Inflammatory macrophage (primary cell): ENCODE measurements at places on chromosomes 4 and X.

DNA sequence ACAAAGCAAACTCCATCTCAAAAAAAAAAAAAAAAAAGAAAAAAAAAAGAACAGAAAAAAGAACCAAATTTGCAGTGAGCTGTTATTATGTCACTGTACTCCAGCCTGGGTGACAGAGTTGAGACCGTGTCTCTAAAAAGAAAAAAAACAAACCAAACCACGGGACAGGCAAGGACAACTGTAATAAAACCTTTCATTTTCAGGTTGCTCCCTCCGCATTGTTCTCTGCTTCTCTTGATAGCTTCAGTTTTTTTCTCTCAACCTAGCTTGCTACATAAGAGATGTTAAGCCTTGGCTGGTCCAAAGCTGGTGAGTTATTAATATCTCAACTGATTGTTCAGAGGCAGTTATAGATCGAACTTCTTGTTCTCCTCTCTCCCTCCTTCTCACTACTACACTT lies 23.1 kb upstream of the ELF2 start:
- DNase-seq, result no peak

DNA sequence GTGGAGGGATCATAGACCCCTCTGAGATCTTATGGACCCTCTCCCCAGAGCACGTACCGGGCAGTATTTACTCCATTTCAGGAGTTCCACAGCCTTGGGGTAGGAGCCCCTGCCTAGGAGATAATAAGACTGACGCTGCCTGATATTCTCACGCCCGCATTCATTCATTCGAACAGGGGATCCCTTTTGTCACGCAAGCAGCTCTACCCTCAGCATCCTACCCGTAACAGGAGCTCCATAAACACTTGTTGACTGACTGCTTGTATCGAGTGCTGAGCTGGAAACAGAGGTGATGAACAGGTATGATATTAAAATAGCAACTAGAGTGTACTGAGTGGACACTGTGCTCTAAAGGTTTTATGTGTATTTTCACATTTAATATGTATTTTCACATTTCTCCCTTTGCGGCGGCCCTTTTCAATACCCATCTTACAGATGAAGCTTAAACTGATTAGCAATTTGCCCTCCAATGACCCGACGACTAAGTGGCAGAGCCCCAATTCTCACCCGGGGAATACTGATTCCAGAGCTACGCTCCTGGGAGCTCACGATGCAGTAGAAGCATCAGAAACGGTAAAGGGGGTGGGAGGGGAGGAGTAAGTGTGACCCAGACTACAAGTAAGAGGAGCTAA lies 888 bp downstream of the RAB28 start:
- no peak for DNase-seq

DNA sequence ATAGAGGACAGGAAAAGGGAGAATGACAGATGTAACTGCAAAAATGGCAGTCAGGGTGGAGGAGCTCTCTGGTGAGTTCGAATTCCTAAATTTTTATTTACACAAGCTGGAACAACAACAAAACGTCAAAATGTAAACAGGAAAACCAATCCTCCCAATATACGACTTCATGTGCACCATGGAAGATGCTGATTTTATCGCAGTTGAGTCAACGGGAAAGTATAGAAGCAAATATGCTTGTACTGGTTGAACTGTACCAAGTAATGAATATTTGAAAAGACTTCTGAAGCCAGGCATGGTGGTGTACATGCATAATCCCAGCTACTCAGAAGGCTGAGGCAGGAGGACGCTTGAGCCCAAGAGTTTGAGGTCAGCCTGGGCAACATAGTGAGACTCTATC lies 15.4 kb downstream of the STX18 start:
- DNase-seq, result no peak

- no peak for DNase-seq
Measured at GRCh38 chr4:4854649-4855295, 4.7 kb upstream of the MSX1 start.

DNA sequence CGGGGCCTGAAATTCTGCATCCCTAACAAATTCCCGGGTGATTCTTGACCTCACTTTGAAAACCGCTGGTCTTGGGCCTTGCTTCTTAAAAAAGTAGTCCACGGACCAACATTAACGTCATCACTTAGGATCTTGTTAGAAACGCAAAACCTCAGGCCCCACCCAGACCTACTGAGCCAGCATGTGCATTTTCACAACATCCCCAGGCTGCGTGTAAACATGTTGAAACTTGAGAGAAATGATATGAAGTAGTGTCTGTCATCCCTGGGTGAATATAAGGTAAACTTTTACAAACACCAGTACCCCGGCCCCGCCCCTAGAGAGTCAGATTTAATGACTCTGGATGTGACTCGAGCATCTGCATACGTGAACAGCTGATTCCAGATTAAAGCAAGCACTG lies 33.7 kb downstream of the SORBS2 start:
- no peak for DNase-seq

- no peak for DNase-seq
Measured at GRCh38 chrX:137032841-137033773, 688 bp downstream of the GPR101 start.

GRCh38 chrX:74800062-74800461 lies 125.2 kb downstream of the NEXMIF start:
- DNase-seq, result no peak

GRCh38 chr4:121597346-121597934 lies 99.3 kb downstream of the ANXA5 start:
- DNase-seq, result no peak

DNA sequence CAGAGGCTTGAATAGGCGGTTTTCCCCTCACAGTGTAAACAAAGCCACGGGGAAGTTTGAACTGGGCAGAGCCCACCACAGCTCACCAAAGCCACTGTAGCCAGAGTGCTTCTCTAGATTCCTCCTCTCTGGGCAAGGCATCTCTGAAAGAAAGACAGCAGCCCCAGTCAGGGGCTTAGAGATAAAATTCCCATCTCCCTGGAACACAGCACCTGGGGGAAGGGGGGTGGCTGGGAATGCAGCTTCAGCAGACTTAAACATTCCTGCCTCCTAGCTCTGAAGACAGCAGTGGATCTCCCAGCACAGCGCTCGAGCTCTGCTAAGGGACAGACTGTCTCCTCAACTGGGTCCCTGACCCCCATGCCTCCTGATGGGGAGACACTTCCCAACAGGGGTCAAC lies 44.0 kb upstream of the USP38 start:
- DNase-seq, result no peak

DNA sequence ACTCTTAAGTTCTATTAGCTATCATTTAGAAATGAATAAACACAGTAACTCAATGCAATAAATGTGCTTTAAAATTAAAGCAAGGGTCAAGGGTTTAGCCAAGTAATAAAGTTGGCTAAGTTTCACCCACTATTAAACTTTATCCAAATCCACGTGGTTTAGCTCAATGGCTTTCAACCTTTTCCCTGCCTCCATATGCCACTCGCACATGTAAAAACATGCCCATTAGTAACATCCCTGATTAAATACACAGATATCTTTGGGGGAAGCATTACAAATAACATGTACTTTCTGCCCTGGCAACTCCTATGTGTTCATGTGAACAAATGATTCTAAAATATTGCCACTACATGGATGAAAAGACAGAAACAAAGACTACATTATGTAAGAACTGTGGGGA lies 130.8 kb downstream of the ZAR1 start:
- no peak for DNase-seq

DNA sequence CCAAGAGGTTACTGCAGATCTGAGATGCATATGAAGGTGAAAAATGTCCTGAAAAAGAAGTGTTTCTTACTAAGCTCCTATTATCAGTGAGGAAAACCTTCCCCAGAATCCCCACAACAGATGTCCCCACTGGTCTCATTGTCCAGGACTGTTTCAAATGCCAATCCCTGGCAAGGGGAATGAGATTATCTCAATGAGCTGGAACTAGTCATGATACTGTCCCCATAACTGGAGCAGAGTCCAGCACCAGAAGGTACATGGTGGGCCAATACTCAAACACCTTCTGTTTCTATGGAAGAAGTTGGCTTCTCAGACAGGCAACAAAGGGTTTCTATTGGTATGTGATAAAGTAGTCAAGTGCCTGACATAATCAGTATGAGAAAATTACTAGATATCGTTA lies 221.1 kb upstream of the TLL1 start:
- DNase-seq, result no peak

GRCh38 chr4:107183155-107183774 lies 147.2 kb upstream of the DKK2 start:
- DNase-seq, result peak; percentile 47

- DNase-seq, result no peak
Measured at GRCh38 chr4:14568351-14568750, 433.9 kb upstream of the CPEB2 start.

GRCh38 chrX:78800114-78800513 lies 52.6 kb downstream of the LPAR4 start:
- DNase-seq, result no peak

DNA sequence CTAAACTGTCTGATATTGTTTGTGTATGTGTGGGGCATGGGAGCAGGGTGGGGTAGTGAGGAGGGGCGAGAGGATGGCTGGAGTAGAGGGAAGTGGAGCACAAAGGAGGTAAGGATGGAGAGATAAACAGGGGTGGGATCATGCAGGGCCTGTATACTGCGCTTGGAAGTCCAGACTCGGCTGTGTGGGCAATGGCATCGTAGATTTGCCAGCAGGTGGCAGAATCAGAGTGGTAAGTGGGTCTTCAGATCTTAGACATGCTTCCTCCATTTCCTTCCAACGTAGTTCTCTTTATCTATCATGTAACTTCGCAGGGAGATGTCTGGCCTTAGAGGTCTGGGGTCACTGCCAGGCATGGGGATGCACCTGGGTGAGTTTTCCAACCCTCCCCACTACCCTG lies 155.5 kb downstream of the PDGFRA start:
- DNase-seq, result peak; percentile 25

- DNase-seq, result no peak
Measured at GRCh38 chr4:101774807-101775206, 15.7 kb upstream of the BANK1 start.

DNA sequence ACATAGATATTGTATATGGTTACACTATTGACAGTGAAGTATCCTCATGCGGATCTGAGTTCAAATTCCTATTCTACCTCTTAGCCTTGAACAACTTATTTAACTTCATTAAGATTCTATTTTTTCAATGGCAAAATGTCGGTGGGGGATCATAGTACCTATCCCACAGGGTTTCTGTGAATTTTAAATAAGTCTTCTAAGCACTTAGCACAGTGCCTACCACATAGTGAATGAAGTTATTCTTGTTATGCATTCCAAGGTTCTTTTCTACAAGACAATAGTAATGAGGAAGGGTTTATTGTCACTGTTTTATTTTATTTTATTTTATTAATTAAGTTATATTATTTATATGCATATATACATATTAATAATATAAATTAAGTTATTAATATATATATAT lies 8.8 kb upstream of the ENAM start:
- DNase-seq, result no peak

- no peak for DNase-seq
Measured at GRCh38 chr4:123018396-123018775, 96.0 kb upstream of the NUDT6 start.

DNA sequence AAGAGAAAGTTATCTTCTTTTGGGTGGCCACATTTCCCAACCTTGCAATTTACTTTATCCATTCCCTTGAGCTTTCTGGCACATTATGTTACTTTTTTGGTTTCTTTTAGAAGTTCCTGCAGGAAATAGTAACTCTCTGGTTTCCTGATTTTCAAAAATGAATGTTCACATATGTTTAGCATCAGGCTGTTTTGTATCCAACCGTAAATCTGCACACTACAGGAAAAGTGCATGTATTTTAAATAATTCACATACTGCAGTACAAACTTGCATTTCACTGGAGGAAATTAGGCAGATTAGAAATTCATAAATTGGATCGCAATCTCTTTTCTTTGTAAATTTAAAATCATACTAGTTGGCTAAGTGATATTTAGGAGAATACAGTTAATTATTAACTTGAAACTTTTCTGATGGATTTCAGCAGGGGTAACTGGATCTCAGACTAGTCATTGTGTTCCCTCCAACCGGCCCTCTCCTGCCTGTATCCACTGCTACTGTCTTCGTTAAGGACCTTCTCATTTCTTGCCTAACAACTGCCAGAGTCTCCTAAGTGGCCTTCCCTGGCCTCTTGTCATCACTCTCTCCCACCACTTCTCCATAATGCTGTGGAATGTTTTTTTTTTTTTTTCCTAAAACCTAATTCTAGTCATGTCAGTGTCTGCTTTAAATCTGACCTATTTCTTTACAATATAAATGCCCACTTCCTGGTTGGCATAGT lies 137.2 kb downstream of the UNC5C start:
- no peak for DNase-seq

DNA sequence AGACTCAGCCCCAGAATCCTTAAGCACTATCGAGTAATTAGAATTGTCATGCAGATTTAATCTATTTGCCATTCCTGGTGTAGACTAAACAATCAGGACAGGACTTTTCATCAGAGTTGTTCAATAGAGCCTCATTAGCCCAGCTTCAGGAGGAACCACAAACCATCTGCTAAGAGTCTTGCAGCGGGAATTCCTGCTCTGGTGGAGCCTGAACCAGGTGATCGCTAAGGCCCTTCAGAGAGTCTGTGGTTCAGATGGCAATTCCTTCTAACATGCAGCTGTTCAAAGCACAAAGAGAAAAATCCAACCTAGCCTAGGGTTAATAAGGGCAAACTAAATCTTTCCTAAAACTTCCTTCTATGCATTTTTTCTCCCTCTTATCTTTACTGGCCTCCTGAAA lies 119.1 kb upstream of the CPEB2 start:
- no peak for DNase-seq

DNA sequence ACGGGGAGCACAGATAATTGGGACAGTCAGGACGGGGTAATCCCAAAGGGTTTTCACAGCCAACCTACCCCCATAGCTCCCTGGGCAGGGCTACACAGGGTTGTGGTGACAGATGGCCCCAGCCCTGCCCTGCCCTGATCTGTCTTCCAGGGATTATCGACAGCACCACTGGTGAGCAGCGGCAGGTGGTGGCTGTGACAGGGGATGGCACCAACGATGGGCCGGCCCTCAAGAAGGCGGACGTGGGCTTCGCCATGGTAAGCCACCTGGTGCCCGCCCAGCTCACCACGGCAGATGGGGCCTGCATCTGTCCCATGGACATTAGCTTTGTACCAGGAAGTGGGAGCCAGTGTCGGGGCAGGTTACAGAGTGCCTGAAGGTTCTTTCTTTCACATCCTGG lies 39.3 kb downstream of the ATP2B3 start:
- DNase-seq, result no peak

DNA sequence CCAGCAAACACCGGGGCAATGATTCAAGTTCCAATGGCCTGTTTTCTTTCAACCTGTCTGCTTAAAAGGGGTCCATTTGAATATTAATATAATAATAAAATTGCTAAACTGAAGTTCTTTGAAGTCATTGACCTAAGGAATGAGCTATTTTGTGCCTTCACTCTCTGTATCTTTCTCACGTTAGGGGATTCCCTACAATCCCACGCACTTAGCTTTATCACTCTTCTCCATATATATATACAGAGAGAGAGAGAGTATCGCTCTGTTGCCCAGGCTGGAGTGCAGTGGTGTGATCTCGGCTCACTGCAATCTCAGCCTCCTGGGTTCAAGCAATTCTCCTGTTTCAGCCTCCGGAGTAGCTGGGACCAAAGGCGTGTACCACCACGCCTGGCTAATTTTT lies 83.9 kb upstream of the NWD2 start:
- no peak for DNase-seq
